ENCODE measurements at places on chromosomes 12 and 14.

GRCh38 chr12:27186022-27186839 is 57.9 kb upstream of the STK38L start:
- no peak for DNase-seq

DNA sequence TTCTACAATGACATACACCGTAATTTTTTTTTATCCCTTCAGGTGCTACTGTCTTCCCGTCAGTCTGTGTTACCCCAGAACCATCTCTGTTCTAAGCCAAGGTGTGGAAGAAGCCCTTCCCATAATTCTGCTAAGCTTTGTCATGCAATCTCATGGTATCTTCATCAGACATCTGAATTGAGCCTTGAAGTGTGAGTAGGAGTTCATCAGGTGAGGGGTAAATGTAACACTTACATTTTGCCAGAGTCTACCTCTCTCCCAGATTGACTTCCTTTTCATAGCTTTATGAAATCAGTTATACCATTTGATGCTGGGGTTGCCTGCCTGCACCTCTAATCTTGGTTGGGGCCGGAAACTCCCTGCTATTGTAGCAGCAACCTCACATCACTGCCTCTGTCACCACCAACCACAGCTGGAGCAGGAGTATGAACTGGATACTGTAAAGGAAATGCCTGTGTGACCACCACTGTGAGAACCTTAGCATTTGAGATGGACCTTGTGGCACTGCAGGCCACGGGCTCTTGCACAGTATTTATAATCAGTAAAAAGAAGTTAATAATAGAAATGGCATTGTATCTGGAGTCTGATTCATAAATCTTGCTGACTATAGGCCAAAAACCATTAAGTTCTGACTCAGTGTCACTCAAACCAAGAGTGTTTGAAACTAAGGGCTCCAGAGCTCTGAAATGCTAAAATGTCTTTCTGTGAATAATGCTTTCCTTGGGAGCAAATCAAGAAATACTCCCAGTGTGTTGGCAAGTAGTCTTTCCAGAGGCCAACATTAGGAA is 58.7 kb upstream of the STK38L start:
- DNase-seq, result no peak

GRCh38 chr12:106152334-106152733 is 13.6 kb upstream of the NUAK1 start:
- DNase-seq, result no peak

DNA sequence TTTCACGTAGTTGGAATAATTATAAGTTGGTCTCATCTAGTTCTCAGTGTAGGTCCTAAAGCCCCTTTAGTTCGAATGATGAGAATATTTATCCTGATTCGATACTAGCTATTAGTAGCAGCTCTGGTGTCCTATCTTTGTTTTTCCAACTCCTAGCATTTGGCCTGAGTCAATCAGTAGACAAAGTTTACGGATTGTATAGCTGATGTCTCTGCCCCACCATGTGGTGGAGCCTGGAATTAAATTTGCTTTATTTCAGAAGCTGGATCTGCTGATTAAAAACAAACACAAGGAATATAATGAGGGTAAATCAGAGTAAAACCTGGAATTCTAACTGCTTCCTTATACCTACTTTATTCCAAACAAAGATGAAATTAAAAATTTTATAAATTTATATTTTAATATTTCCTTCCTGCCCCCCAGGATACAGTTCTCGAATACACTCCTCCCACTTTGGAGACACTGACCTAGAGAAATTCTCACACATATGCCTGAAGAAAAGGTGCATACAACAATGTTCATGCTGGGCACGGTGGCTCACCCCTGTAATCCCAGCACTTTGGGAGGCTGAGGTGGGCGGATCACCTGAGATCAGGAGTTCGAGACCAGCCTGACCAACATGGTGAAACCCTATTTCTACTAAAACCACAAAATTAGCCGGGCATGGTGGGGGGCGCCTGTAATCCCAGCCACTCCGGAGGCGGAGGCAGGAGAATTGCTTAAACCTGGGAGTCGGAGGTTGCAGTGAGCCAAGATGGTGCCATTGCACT is 7.6 kb upstream of the BRMS1L start:
- no peak for DNase-seq

- no peak for DNase-seq
Observed at GRCh38 chr14:99312106-99312505, 40.1 kb upstream of the BCL11B start.

- no peak for DNase-seq
Observed at GRCh38 chr12:8018666-8019581, 13.6 kb upstream of the FOXJ2 start.

DNA sequence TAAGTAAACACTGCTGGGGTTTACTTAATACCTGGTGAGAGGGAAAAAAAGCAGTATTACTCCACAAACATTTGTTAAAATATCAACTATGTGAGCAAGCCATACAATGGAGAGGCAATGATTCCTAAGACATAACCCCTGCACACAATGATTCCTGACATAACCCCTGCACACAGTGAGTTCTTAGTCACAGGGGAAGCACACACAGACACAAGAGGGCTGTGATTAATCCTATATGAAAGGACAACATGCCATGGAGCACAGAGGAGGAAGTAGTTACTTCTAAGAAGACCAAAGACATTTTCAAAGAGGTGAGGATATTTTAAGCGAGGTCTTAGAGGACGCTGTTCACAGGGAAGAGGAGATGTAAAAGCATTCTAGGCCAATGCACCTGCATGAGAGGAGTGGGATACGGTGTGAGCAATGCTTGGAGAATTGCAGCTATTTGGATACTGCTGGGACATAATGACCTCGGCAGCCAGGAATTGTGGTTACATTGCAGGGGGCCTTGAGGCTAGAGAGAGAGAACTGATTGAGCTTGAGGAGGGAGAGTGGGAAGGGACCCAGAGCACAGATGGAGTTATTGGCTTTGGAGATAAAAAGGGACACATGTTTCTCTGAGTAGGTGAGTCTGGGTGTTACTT is 211.9 kb downstream of the APAF1 start:
- DNase-seq, result no peak

- DNase-seq, result no peak
Observed at GRCh38 chr14:59236195-59236594, 47.7 kb downstream of the DAAM1 start.

DNA sequence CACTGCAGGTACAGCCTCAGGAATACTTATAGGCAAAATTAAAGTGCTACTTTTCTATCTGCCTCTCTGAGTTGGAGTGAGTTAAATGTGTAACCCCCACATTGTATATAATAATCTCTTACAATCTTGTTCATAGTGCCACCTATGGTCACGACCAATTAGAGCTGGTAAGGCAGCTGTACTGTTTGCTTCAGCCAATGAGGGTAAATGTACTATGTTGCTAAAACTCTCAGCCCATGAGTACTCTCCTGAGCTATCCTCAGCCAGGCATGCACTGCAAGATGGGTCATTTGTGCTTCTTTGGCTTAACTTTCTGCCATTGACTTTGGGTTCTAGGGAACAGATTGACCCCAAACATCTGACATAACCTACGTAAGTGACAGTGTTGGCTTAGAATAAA is 15.0 kb upstream of the MDM2 start:
- DNase-seq, result no peak

GRCh38 chr12:118166946-118167345 is 31.0 kb downstream of the PEBP1 start:
- no peak for DNase-seq

DNA sequence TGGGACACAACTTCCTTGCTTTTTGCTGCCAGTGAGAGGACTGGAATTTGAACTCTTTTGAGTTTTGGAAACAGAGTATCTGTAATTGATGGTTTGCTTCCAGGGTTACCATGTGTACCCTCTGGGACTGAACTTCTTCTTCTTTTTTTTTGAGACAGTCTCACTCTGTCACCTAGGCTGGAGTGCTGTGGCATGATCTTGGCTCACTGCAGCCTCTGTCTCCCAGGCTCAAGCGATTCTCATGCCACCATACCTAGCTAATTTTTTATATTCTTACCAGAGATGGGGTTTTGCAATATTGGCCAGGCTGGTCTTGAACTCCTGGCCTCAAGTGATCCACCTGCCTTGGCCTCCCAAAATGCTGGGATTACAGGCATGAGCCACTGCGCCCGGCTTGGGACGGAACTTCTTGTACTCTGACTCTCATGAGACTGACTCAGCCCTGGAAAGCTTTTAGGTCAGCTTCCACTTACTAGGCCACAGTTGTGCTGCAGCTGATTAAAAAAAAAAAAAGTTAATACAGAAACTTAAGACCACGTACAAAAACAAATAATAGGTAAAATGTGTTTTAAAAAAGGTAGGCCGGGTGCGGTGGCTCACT is 15.8 kb downstream of the SEL1L start:
- no peak for DNase-seq

DNA sequence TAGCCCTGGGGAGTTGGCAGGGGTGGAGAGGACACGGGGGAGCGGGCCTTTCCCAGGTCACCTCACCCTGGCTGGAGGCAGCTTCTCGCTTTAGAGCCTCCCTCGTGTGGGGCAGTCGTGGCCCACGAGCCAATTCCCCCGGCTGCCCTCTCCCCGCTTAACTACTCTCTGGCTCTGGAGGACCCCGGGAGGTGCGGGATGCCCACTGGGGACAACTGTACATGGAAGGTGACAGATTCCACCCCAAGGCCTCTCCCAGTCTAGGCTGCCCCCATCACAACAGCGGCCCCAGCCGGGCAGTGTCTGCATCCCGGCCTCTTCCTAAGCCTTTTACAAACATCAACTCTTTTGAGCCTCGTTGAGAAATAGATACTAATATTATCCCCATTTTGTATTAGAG is 78.1 kb downstream of the KIF26A start:
- DNase-seq, result no peak

DNA sequence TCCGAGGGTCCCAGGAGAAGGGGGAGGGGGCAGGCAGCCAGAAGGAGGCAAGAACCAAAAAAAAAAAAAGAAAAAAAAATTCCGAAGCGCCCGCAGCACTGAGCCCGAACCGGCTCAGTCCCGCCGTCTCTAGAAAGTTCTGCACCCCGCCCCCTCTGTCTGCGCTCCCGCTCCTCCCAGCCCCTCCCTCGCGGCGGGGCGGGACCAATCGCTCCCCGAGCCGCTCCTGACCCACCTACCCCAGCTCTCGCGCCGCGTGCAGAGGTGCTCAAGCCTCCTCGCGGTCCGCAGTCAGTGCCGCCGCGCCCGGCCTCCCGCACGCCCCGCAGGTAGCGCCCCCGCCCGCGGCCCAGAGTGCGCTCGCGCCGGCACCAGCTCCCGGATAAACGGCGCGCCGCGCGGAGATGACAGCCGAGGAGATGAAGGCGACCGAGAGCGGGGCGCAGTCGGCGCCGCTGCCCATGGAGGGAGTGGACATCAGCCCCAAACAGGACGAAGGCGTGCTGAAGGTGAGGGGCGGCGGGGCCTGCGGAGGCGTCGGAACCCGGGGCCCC is at the start of gene FKBP4:
Gene FKBP4 (plus strand): TSS at position 235 of the 554 bp plus-strand sequence. CDS start 170 bp downstream, at position 405.
- DNase-seq, result peak; percentile 89

DNA sequence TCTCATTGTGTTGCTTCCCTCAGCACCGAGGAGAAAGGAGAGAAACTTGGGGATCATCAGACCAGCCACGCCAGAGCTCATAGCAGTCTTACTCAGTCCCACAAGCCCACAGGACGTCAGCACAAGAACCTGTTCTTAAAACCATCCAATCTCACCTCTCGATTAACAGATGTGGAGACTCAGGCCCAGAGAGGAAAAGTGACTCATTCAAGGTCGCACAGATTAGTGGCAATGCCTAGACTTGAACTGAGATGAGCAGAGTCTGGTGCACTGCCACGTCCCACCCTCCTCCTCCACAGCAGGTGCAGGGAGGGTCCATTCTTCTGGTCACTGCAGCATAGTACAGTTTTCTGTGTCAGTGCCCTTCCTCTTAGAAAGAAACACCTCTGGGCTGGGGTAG is 154.9 kb upstream of the PZP start:
- no peak for DNase-seq

GRCh38 chr12:50203691-50204090 is 36.5 kb upstream of the CERS5 start:
- DNase-seq, result no peak

GRCh38 chr12:10354502-10354901 is 35.3 kb downstream of the KLRK1 start:
- no peak for DNase-seq

DNA sequence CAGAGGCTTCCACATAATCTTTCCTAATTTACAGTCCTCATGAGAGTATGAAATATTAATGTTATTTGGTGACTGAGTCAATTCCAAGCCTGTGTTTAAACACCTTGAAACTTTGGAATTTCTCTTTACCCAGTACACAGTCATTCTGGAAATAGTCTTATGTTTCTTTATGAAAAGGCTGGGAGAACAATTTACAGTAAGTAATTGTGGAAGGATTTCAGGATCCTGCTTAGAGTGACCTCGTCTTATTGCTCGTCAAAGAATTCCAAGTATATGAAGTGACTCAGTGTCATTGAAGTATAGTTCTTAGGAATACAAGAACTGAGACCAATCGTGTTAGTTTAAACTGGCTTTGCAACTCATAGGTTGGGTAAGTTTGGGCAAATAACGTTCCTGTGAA is 634.2 kb downstream of the SLC16A7 start:
- no peak for DNase-seq

GRCh38 chr14:69137416-69137815 is 15.5 kb downstream of the DCAF5 start:
- DNase-seq, result no peak

DNA sequence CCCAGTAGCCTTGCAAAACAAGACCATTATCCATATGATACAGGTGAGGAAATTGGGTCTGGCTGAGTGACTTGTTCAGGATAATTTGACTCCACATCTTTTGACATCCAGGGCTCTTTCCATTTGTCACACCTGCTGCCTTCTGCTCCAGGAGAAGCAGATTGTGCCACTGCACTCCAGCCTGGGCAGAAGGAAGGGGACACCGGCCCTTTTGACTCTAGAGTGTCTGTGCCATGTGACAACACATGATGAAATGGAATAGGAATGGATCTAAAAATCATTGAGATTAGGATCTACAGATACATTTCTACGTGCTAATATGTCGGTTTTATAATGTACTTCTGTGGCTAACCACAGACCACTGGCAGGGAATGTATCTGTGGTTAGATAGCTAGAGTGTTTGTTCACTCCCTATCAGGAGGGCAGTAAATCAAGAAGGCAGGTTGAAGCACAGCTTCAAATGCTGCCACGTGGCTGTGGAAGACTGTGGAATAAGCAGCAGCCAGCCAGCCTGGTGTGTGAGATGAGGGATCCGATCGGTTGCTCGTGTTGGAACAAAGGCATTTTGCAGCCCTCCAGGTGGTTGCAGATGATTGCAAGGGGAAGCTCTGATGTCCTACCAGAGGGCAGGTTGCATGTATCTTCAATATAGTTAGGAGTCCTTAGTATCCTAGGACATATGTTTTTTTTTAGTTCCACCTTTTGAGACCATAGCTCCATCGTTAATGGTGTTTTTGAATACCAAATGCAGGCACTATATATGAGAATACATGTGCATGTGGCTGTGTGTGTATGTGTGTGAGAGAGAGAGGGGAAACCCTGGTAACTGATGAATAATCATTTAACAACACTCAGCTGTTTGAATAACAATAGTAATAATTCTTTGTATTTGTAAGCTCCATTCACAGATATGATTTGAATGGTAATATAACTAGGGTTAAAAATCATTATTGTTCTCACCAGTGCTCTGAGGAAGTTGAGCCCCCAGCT is 28.6 kb downstream of the EML1 start:
- DNase-seq, result no peak

- DNase-seq, result no peak
Observed at GRCh38 chr12:8491646-8492530, 21.4 kb upstream of the CLEC4D start.
